ENCODE measurements at places on chromosomes 5 and 9. TPM values are rescaled to one million over a fixed set of nuclear protein-coding genes. Genes with fewer than 3 reads are reported as not detected.

DNA sequence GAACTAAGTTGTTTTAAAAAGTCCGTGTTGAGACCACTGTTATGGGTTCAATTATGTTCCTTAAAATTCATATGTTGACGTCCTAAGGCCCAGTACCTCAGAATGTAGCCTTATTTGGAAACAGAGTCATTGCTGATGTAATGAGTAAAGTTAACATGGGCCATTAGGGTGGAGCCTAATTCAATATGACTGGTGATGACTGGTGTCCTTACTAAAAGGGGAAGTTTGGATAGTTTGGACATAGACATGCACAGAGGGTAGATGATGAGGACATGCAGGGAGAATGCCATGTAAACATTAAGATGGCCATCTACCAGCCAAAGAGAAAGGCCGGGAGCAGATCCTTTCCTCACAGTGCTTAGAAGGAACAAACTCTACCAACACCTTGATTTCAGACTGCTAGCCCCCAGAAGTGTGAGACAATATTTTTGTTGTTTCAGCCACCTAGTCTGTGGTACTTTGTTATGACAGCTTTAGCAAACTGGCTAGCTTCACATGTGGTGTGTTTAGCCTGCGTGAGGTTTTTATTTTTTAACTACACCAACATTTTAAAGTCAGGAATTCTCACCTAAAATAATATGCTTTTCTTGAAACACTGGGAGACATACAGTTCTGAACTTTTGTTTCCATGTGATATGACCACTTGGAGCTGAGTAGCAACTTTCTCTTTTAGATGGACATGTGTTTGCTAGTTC, 135.3 kb downstream of the YIPF5 start:
- H3K27me3 ChIP-seq = no peaks in the 10 kb centered on the region
- no peaks in the 10 kb centered on the region for H3K4me1 ChIP-seq
- DNase-seq = no peak
- H3K27ac ChIP-seq = no peak overlapping the region

GRCh38 chr5:143051244-143052058, 281.3 kb downstream of the ARHGAP26 start:
- peaks cover 27% of the 10 kb centered on the region for H3K4me1 ChIP-seq
- no peaks in the 10 kb centered on the region for H3K27me3 ChIP-seq
- H3K27ac ChIP-seq = no peak overlapping the region
- no peaks in the 10 kb centered on the region for H3K36me3 ChIP-seq
- DNase-seq = peak; percentile 90

Gene TERT
- 0.50 TPM for total RNA-seq

DNA sequence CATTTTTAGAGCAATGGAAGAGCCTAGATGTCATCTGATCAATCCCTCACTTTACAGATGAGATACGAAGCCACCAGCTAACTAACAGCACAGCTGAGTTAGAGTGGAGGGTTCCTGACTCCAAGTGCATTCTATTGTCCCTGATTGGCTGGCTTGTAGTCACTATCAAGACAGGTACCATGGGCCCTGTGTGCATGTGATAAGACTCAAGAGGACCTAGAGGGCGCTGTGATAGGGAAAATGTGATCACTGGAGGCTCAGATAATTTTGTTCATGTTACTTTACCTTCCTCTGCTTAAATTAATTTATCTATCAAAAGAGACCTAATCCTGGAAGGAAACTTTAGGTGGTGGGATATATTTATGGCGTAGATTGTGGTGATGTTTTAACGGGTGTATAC, 19.5 kb upstream of the SNAPC3 start:
- H3K27ac ChIP-seq = no peak overlapping the region
- no peaks in the 10 kb centered on the region for H3K4me1 ChIP-seq
- no peaks in the 10 kb centered on the region for H3K27me3 ChIP-seq
- no peak overlapping the region for H3K4me3 ChIP-seq

GRCh38 chr9:99046542-99047071, 58.3 kb upstream of the TGFBR1 start:
- peaks cover 22% of the 10 kb centered on the region for H3K4me1 ChIP-seq
- no peaks in the 10 kb centered on the region for H3K27me3 ChIP-seq
- H3K4me3 ChIP-seq = no peak overlapping the region

Gene SPATA31A3
- total RNA-seq = not detected

GRCh38 chr5:154276973-154277331, 86.4 kb downstream of the GALNT10 start:
- no peaks in the 10 kb centered on the region for H3K36me3 ChIP-seq
- H3K27ac ChIP-seq = peak overlapping the region; percentile 54
- H3K27me3 ChIP-seq = no peaks in the 10 kb centered on the region
- H3K4me3 ChIP-seq = no peak overlapping the region
- peak; percentile 98 for DNase-seq

Gene TNFSF15
- total RNA-seq = 10.3 TPM

GRCh38 chr5:76488969-76489368, 85.9 kb downstream of the IQGAP2 start:
- no peak overlapping the region for H3K4me3 ChIP-seq
- peaks cover 6% of the 10 kb centered on the region for H3K27me3 ChIP-seq
- H3K36me3 ChIP-seq = no peaks in the 10 kb centered on the region
- DNase-seq = no peak

Gene CDKN2A
- total RNA-seq = 71.6 TPM

GRCh38 chr9:19379283-19379682, 753 bp downstream of the RPS6 start:
- H3K27me3 ChIP-seq = no peaks in the 10 kb centered on the region
- H3K4me1 ChIP-seq = peaks cover 14% of the 10 kb centered on the region
- peak overlapping the region; percentile 91 for H3K27ac ChIP-seq
- peaks cover 49% of the 10 kb centered on the region for H3K36me3 ChIP-seq
- DNase-seq = no peak

DNA sequence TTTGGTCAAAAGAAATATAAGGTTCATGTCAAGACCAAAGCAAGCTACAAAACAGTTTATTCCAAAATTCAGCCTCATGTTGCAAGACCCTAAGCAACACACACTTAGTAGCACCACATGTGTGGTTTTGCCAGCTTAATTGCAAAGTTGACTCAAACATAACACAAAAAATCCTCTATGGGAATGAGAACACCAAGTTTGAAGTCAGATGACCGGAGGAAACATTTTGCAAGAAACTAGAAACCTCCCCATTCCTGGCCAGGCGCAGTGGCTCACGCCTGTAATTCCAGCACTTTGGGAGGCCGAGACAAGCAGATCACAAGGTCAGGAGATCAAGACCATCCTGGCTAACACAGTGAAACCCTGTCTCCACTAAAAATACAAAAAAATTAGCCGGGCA, 261.8 kb downstream of the EBF1 start:
- no peak overlapping the region for H3K4me3 ChIP-seq
- no peaks in the 10 kb centered on the region for H3K27me3 ChIP-seq
- no peak for DNase-seq
- H3K27ac ChIP-seq = no peak overlapping the region
- H3K36me3 ChIP-seq = no peaks in the 10 kb centered on the region
- H3K4me1 ChIP-seq = no peaks in the 10 kb centered on the region

DNA sequence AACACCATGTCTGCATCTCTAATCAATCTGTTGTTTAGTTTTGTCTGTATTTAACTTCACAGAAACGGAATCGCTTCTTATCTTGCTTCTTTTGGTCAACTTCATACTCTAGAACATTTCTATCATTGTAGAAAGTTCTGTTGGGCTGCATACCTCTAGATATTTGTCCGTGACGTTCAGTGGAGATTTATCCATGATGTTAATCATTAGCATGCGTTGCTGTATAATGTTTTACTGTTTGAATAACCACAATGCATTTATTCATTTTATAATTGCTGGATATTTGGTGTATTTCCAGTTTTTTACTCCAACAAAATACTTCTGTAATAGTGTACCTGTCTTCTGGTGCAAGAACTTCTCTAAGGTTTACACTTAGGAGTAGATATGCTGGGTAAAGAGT, 96.2 kb upstream of the GDNF start:
- H3K27me3 ChIP-seq = peaks cover 7% of the 10 kb centered on the region
- DNase-seq = no peak
- no peak overlapping the region for H3K4me3 ChIP-seq
- H3K36me3 ChIP-seq = no peaks in the 10 kb centered on the region

DNA sequence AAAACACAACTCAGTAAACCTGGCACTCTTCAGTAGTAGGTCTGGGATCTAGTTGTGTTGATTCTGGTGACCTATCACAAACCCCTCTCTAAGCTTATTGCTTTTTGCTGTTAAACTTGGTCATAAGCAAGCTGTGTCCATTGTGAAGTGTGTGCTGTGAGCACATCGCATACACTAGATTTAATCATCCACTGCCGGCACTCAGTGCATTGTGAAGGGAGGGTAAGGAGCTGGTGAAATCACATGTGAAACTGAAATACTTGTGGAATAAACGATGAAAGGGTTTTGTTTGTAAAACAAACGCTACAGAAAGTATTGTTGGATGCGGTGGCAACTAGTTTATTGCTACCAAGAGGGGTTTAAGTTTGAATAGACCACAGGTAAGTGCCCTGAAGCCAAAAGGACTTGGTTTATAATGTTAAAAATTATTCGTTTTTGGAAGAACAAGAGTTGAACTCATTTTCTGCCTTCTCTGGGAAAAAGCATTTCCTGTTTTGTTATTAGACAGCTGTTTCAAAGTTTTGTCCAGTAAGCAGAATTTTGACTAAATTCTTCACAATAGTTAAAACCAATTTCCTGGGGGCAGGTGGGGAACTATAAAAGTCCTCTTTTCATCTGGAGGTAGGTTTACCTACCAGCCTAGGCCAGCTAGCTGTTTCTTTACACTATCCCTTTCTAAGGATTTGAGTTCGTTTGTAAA, 24.6 kb downstream of the TJP2 start:
- H3K4me3 ChIP-seq = no peak overlapping the region
- no peaks in the 10 kb centered on the region for H3K27me3 ChIP-seq
- DNase-seq = no peak
- no peaks in the 10 kb centered on the region for H3K36me3 ChIP-seq
- H3K27ac ChIP-seq = no peak overlapping the region

Gene FBP2
- not detected for total RNA-seq

DNA sequence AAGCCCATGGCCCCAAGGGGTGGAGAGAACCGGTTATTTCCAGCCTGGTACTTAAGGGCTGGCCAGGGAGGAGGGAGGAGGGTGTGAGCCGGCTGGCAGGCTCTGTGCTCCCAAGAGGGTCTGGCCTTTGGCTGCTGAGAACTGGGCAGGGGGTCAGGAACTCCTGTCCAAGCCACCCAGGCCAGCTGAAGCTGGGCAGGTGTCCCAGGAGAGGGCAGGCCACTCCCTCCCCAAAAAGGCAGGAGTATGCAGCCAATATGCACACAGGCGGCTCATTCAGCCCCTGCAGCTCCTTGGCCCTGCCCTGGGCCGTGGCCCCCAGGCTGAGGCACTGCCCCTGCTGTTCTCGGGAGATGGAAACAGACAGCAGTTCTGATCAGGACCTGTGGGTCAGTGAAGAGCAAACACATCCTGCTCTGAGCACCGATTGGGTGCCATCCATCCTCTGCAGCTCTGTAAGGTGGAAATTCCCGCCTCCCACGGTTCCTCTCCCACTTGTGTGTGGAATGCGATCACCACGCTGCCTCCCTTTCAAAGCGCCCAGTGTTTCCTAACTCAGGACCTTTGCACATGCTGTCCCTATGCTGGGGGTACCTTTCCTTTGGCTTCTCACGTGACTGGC, 17.1 kb upstream of the KIF12 start:
- H3K4me1 ChIP-seq = no peaks in the 10 kb centered on the region
- H3K27ac ChIP-seq = no peak overlapping the region
- no peak for DNase-seq
- H3K36me3 ChIP-seq = no peaks in the 10 kb centered on the region
- H3K27me3 ChIP-seq = peaks cover 37% of the 10 kb centered on the region

GRCh38 chr5:115190388-115190787, 20.7 kb upstream of the TRIM36 start:
- no peaks in the 10 kb centered on the region for H3K27me3 ChIP-seq
- no peak for DNase-seq
- no peak overlapping the region for H3K4me3 ChIP-seq
- no peak overlapping the region for H3K27ac ChIP-seq

Gene CDO1
- total RNA-seq = 3.9 TPM

DNA sequence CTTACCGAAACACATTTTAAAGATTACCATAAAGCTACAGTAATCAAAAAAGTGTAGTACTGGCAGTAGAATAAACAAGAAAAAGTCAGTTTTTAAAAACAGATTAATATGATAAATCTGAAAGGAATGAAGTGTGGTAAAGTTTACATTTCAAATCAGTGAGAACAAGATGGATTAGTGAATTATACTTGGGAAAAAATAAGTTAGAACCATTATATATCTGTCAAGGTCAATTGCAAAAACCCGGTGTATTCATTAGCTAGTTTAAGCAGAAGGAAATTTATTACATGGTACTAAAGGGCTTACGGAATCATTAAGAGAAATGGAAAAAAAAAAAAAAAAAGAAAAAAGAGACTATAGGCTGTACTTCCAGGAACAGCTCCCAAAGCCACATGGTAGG, 164.3 kb downstream of the MUSK start:
- no peaks in the 10 kb centered on the region for H3K36me3 ChIP-seq
- H3K4me3 ChIP-seq = no peak overlapping the region
- H3K27ac ChIP-seq = no peak overlapping the region
- DNase-seq = peak; percentile 15

GRCh38 chr5:79237740-79238560, 2.0 kb downstream of the JMY start:
- no peak overlapping the region for H3K27ac ChIP-seq
- H3K27me3 ChIP-seq = no peaks in the 10 kb centered on the region
- no peak for DNase-seq
- peaks cover 15% of the 10 kb centered on the region for H3K4me1 ChIP-seq
- H3K36me3 ChIP-seq = no peaks in the 10 kb centered on the region
- H3K4me3 ChIP-seq = peak overlapping the region; percentile 83

GRCh38 chr5:167580608-167581007, 710.8 kb upstream of the WWC1 start:
- H3K27ac ChIP-seq = no peak overlapping the region
- no peak overlapping the region for H3K4me3 ChIP-seq
- H3K27me3 ChIP-seq = no peaks in the 10 kb centered on the region

Gene NUP188
- 40.4 TPM for total RNA-seq

Gene ZNF300
- 7.7 TPM for total RNA-seq

DNA sequence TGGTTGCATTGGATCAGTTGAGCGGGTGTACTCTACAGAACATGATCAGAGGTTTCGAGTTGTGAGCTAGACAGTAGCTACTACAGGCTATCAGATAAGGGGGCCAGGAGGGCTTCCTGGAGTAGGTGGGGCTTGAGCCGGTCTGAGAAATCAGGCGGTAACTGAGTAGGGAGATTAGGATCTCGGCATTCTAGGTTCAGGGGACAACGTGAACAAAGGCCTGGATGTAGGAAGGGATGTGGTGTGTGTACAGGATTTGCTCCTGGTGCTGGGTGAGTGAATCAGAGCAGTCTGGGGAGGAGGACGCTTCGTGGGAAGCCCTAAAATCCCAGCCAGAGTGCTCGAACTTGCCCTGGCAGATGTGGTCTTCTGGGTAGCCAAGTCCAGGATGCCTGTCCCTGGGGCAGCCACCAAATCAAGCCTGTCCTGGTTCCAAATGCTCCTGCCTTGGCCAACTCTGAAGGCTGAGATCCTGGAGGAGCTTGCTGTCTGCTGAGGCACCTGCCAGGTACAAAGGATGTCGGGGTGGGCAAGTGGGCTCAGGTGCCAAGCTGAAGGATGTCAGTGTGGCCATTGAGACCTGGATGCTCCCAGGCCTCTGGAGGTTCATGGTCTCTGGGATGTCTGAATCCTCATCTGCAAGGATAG, 33.4 kb downstream of the STC2 start:
- no peak overlapping the region for H3K27ac ChIP-seq
- peaks cover 19% of the 10 kb centered on the region for H3K4me1 ChIP-seq
- no peaks in the 10 kb centered on the region for H3K27me3 ChIP-seq
- no peaks in the 10 kb centered on the region for H3K36me3 ChIP-seq
- no peak for DNase-seq

GRCh38 chr5:56725711-56726411, 89.5 kb upstream of the MAP3K1 start:
- no peak overlapping the region for H3K4me3 ChIP-seq
- H3K27me3 ChIP-seq = no peaks in the 10 kb centered on the region
- DNase-seq = no peak
- no peaks in the 10 kb centered on the region for H3K36me3 ChIP-seq
- no peak overlapping the region for H3K27ac ChIP-seq
